IMR-90 (cell line): ENCODE measurements at places on chromosomes 2 and 18. TPM values are rescaled to one million over a fixed set of nuclear protein-coding genes. Genes with fewer than 3 reads are reported as not detected.

DNA sequence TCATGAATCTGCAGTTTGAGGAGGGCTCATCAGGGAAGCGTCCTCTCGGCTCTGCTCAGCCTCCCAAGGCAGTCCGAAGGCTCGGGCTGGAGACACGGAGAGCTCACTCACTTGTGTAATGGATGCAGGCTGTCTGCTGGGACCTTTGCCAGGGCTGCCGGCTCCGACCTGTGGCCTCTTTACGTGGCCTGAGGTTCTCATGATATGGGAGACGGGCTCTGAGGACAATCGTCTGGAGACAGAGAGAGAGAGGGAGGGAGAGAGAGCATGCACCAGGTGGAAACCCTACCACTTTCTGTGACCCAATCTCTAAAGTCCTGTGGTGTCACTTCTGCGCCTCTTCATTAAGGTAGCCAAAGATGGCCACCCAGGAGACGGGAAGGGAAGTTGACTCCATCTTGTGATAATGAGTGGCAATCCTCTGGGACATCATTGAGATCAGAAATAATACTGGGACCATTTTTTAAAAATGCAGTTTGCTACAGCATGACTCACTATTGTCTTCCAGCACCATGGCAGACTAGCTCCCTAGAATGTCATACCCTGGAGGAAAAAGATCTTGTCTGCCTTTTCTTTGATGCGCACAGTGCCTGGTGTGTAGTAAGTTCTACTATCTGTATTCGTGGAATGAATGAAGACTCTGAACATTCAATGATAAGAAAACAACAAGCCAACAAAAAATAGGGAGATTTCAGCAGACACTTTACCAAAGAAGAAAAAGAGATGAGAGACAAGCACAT, 60.2 kb downstream of the CD8B2 start:
- DNase-seq, result no peak

DNA sequence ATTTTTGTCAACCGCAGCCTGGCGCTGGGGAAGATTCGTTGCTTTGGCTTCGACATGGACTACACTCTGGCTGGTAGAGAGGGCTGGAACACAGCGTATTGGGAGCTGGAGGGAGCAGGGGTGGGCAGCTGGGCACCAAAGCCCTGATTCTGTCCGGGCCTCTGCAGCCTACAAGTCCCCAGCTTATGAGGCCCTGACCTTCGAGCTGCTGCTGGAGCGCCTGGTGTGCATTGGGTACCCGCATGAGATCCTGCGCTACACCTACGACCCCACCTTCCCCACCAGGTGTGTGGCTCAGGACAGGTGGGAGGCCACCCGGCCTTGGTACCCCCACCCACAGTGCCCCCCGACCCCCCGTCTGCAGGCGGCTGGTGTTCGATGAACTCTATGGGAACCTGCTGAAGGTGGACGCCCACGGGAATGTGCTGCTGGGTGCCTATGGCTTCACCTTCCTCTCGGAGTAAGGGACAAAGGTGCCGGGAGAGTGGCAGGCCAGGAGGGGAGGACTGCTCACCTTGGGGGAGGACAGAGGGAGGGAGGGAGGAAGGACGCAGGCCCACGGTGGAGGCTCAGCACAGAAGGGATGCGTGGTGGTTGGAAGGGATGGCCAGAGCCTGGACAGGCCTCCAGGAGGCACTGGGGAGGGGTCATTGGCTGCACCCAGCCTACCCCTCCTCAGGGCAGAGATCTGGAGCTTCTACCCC, 1.2 kb downstream of the NT5DC4 start:
- no peak for DNase-seq

DNA sequence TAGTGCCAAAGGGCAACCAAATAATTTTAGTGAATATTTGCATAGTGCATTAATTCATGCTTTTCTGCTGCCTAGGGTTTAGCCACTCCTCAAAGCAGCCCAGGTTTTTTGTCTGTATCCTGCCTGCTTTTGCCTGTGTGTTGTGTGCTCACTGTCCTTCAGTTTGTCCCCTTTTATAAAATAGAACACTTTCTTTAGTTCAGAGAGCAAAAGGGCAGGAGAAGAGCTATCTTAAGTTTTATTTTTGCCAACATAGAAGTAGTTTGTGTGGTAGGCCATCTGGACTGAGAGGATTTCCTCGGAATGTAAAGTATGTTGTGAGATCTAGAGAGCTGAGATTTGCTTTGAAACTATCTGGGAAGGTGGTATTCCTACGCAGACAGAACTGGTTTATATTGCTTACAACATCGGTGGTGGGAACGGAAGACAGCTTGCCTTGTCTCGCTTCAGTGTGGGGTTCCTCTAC, 64.9 kb downstream of the EML4 start:
- DNase-seq, result peak; percentile 89

DNA sequence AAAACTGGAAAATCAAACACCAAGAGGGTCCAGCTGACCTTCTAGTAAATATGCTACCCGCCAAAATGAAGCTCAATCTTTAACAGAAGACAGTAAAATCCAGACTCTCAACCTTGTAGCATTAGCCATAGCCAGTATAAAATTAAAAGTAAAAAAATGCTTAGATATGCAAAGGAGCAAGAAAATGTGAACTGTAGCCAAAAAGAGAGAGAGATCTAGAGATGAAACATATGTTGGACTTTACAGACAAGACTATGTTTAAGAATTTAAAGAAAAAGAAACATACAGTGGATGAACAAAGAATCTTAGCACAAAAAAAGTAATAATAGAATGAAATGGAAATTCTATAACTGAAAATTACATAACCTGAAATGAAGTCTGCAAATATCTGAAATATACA, 344.5 kb downstream of the LRATD1 start:
- no peak for DNase-seq

DNA sequence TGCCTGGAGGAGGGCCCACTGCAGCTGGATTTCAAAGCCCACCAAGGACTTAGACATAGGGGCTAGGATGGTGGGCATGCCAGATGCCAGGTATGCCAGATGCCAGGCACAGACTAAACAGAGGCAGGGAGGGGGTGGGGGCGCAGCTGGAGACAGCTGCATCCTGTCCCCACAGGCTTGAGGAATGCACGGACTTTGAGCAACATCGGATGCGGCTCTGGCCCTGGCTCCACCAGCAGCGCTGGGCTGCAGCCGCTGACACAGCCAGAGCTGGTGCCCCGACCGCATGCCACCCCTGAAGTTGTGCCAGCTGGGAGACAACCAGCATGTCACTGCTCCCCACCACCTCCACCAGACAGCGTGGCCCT, 39.5 kb downstream of the AQP12A start:
- peak; percentile 1 for DNase-seq

GRCh38 chr2:229407170-229407569, 136.1 kb upstream of the PID1 start:
- peak; percentile 74 for DNase-seq

Gene C2orf80
- not detected in 2 replicates for total RNA-seq

Gene INPP5D
- total RNA-seq, result under 0.01 and 0.18 TPM in 2 replicates

Gene RGPD8
- total RNA-seq, result 4.1 and 4.2 TPM in 2 replicates
